ENCODE measurements at places on chromosomes 13 and 19. TPM values are rescaled to one million over a fixed set of nuclear protein-coding genes. Genes with fewer than 3 reads are reported as not detected.

- no peak overlapping the region for H3K27ac ChIP-seq
- DNase-seq = no peak
- no peaks in the 10 kb centered on the region for H3K4me1 ChIP-seq
- H3K4me3 ChIP-seq = no peak overlapping the region
These were observed 84.5 kb downstream of the DCLK1 start for GRCh38 chr13:36046672-36047071.

DNA sequence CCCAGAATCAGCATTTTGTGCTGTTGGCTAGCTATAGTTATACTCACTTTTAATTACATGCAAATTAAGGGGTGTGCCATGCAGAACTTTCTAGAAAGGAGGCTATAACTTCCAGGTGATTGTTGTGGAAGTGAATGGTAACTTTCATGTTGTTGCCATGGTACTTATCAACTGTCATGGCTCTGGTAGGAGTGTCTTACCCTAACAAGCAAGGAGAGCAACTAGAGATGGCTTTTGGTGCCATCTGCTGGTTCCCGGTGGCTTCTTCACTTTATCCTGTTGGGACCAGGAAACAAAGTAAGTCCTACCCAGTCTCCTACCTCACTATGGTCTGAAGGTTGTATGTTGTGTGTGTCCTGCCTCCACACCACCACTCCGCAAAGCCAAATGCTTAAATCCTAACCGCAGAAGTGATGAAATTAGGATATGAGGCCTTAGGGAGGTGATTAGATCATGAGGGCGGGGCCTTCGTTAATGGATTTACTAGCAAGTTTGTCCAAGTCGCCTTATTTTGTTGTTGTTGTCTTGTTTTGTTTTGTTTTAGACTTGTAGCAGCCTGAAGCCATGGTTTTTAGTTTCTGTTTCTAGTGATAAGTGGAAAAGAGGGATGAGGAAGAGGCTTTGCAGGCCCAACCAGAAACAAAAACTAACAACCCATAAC, 22.6 kb downstream of the FBXL12 start:
- peak; percentile 95 for DNase-seq
- H3K27me3 ChIP-seq = no peaks in the 10 kb centered on the region
- peaks cover 10% of the 10 kb centered on the region for H3K4me1 ChIP-seq
- no peaks in the 10 kb centered on the region for H3K36me3 ChIP-seq
- H3K4me3 ChIP-seq = no peak overlapping the region
- H3K27ac ChIP-seq = peak overlapping the region; percentile 77

GRCh38 chr13:28744656-28745055, 25.9 kb upstream of the SLC46A3 start:
- no peaks in the 10 kb centered on the region for H3K27me3 ChIP-seq
- no peak overlapping the region for H3K4me3 ChIP-seq
- H3K4me1 ChIP-seq = no peaks in the 10 kb centered on the region
- H3K36me3 ChIP-seq = no peaks in the 10 kb centered on the region
- no peak for DNase-seq

The FFAR2 gene
- total RNA-seq = 1.6 TPM

The SEMA6B gene
- 5.4 TPM for total RNA-seq

Measured in natural killer cell (primary cell).